ENCODE measurements at places on chromosomes 4 and X.
A peak's percentile ranks its signal among the peaks of the same experiment; 100 is the strongest.

DNA sequence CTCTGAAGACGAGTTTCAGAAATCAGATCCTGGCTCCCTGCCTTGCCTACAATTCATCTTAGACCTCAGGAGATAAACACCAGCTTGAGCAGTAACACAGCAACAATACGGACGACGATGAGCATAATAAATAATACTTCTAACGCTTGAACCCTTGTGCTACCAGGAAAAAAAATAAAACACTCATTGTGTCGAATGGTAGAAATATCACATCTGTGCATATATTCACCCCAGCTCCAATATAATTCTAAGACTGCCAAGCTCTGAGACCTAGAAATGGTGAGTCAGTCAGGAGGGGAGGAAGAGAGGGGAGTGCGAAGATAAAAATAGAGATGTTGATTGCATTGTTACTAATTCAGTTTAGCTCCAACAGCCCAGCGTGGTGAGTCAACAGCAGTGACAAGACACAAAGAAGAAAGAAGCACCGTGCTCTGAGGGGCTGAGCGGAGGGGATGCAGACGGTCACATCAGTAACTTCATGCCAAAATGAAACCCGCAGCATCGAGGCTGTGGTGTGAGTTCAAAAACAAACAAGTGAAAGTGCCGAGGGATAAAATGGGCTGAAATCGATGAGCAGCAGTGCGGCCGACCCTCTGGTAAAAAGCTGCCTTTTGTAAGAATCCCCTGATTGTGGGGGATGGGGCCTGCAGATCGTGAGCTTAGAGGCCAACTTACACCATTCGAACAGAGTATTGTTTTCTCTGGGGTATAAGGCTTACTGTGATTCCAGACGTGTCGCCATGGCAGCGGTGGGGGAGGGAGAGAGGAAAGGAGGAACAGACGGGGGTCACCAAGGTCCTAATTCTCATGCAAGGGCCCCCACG is 150.4 kb downstream of the MGST2 start:
- DNase-seq: peak; percentile 72

- no peak for DNase-seq
Observed at GRCh38 chrX:153974726-153975286, 2.3 kb downstream of the TMEM187 start.

DNA sequence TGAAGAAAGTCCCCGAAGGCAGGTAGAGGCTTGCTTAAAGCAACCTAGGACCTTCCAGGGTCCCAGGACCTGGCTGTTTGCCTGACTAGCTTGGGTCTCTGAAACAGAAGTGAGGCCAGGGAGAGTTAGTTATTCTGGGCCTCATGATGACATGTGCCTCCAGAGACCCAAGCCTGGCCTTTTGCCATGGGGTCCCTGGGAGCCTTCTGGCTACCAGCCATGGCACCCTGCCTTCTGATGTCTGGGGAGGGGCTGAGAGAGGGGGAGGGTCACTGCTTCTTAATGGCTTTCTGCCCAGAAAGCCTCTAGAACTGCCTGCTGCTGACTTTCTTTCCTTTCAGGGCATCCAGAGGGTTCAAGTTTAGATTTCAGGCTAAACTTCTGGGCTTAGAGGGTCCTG is 1.0 kb upstream of the STARD8 start:
- DNase-seq: no peak

- DNase-seq: no peak
Observed at GRCh38 chr4:48203819-48204218, 65.8 kb downstream of the TEC start.

GRCh38 chr4:32454482-32454881 is 1734.3 kb downstream of the PCDH7 start:
- no peak for DNase-seq

DNA sequence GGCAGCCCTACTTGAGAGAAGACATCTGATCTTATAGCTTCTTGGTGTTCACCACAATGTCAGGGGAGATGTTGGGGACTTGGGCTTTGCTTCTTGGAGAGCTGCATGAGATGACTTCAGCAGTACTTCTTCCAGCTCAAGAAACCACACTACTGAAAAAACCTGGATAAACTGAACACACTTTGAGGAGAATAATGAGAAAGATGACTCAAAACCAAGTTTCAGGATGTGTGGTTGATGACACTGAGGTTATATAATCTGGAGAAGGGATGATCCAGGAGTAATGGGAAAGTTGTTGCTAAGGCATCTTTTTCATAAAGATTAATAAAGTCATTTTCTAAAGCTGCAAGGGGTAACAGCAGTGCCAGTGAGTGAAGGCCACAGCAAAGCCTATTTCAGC is 58.4 kb upstream of the PNPLA4 start:
- DNase-seq: no peak

Data from right renal cortex interstitium (tissue), 3 donors.